ENCODE measurements at places on chromosomes 1 and 21. TPM values are rescaled to one million over a fixed set of nuclear protein-coding genes. Genes with fewer than 3 reads are reported as not detected.
A peak's percentile ranks its signal among the peaks of the same experiment; 100 is the strongest.

Gene FMO3
- total RNA-seq: 1.3 TPM

Gene SNX7
- total RNA-seq: 21.2 TPM

Gene DSCAM
- total RNA-seq: not detected

DNA sequence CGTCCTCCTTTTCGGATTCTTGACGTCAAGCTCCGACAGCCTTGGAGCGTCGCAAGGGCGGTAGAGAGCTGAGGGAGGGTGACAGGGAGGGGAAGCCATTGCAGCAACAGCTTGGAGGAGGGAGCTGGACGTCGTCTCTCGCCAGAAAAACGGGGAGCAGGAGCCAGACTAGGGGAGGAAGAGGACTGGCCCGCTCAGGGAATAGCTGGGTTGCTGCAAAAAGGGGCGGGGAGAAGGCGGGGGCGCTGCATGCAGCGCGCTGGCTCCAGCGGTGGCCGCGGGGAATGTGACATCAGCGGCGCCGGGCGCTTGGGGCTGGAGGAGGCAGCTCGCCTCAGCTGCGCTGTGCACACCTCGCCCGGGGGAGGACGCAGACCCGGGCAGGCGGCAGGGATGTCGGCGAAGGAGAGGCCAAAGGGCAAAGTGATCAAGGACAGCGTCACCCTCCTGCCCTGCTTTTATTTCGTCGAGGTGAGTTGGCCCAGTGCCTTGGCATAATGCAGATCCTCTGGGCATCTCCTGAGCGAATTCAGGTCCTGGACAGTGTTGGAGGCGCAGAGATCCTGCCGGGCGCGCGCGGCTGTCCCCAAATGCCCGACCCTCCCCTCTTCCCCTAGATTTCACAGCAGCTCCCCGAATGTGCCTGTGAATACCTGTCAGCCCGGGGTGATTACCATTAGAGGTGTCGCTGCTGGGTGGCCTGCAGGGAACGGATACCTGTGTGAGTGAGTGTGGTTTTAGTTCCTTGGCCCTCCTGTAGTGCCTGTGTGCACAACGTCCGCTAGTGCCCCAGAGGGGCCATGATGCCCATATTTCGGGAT is at the start of gene PLPPR4:
PLPPR4 (plus strand) TSS at position 292 of the 821 bp plus-strand sequence; CDS start at position 394, 102 bp downstream.
- peak; percentile 74 for DNase-seq

- no peak for DNase-seq
Observed at GRCh38 chr1:28208818-28209441, 23.9 kb downstream of the DNAJC8 start.

DNA sequence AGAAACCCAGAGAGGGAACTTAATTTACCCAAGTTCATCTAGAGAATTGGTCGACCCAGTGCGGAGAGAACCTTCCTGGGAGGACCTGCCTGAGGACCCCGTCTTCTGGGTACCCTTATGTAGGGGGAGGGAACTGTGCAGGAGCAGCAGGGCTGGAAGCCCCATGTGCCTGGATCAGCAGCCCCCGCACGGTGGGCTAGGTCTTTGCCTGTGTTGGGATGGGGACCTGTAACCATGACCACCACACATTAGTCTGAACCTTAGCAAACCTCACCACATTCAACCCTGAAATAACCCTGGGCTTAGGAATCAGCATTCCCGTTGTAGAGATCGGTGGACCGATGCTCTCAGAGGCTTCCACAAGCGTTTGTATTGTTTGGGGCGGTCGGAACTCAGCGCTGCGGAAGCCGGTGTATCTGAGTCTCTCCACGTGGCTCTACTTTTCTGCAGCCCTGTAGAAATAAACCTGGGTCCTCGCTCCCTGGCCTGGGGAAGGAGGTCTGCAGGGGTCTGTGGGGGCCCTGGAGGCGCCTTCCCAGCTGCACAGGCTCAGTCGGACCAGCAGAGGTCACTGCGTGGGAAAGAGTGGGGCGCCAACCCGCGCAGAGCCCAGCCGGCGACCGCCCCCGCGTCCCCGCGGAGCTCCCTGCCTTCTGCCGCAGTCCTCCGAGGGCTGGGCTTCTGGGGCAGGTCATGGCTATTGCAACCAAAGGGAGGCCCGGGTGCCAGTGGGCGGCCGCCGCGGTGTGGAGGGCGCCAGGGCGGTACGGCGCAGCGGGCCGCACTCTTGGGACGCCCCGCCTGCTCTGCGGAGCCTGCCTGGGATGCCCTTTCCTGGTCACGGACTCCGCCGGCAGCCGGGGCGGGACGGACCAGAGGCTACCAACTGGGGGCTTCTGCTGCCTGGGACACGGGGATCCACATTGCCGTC is 36.2 kb upstream of the KCNA10 start:
- peak; percentile 78 for DNase-seq

- DNase-seq: no peak
Observed at GRCh38 chr1:228977741-228978140, 242.5 kb downstream of the RHOU start.
